Stomach (tissue), 19 donors: ENCODE measurements at places on chromosomes 4 and X. TPM values are rescaled to one million over a fixed set of nuclear protein-coding genes. Genes with fewer than 3 reads are reported as not detected.

- no peak for DNase-seq
These were observed 38.9 kb upstream of the RAP1GDS1 start for GRCh38 chr4:98222306-98222705.

- no peak for DNase-seq
These were observed 91.1 kb downstream of the RBM46 start for GRCh38 chr4:154872198-154872597.

GRCh38 chrX:155314260-155314659 is 20.2 kb downstream of the CLIC2 start:
- no peak for DNase-seq

DNA sequence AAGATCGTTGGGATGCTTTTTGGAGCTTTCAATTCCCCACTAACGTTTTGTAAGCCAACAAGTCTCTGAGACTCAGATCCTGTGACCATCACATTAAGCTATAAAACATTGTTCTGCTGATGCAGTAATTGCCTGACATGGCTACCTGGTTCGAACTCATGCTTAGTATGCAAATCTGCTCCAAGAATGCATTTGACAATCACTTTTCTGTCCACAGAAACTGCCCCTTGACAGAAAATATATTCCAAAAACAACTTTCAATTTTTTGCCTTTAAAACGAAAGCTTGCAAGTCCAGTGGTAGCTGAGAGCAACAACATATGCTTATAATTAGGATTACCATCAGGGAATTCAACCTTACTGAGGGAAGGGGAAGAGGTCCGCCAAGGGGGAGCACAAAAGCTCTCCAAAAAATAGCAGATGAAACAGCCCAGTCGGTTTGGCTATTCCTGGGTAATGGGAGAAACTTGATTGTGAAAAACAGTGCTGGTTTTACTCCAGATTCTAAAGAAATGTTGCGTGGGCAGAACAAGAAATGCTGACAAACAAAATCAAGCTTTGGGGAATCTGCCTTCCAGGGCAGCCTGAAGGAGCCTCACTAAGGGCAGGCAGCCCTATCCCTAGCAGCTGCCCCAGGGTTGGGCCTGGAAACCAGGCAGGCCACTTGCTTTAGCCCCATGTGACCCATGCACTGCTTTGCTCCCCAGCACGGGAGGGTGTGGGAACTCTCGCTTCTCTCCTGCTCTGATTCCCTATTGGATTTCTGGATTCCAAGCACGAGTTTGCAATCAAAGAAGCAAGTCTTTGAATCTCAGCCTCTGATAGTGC is 160.7 kb upstream of the LDB2 start:
- peak; percentile 67 for DNase-seq

DNA sequence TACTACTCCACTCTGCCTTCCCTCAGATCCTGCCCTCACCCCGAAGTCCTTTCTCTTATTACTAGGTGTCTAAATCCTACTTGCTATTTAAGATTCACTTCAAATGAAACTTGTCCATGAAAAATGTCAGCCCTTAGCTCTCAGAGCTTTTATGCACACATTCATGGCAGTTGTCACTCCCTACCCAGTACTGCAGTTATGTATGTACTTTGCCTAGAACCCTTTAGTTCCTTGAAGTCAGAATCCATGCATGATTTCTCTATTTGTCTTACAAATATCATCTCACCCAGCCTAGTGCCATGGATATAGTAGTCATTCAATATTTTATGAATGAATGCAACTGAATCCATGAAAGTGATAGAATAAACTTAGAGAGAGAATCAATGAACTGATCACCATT is 3.3 kb upstream of the EPGN start:
- DNase-seq: no peak

GRCh38 chr4:26185436-26185835 is 135.4 kb upstream of the RBPJ start:
- no peak for DNase-seq

- DNase-seq: no peak
These were observed 72.5 kb downstream of the FGF13 start for GRCh38 chrX:138638996-138639395.

- no peak for DNase-seq
These were observed 92.2 kb upstream of the ANXA3 start for GRCh38 chr4:78459327-78459726.

- peak; percentile 35 for DNase-seq
These were observed 704 bp downstream of the FAM3A start for GRCh38 chrX:154515090-154515965.

- peak; percentile 11 for DNase-seq
These were observed 47.6 kb upstream of the NKAP start for GRCh38 chrX:119991005-119991787.

- no peak for DNase-seq
These were observed 272.7 kb upstream of the PCDH18 start for GRCh38 chr4:137804906-137805495.

DNA sequence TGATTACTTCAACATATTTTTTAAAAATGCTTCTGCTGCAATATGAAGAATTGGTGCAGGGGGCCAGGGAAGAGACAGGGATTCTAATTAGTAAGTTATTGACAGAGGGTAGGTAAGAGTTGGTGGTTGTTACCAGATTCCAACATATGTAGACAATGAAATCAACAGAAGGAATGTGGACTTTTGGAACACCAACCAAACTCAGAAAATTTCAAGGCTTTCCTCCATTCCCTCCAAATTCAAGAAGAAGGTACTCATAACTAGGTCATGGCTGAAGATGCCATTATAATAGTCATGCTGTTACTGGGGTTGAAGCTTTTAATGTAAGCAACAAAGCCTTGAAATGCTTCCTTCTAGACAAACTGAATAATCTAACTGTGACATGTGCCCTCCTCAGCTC is 22.9 kb upstream of the CXCL13 start:
- DNase-seq: no peak

DNA sequence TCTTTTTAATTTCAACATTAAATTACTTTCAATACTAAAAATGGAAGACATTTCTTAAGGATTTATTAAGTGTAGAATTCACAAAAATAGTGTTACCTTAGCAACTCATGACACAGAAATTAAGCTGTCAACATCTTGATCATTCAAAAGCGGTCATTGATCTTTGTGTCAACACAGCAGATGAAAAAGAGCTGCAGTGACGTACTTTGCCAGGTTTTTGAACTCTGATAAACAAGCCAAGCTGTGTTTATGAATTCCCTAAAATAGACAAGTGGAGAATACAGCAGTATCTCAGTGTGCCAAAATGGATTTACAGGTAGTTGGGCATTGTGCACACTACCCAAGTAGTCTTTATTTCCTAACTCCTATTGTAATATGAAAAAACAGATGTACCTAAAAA is 1141.8 kb upstream of the PCDH7 start:
- DNase-seq: no peak

DNA sequence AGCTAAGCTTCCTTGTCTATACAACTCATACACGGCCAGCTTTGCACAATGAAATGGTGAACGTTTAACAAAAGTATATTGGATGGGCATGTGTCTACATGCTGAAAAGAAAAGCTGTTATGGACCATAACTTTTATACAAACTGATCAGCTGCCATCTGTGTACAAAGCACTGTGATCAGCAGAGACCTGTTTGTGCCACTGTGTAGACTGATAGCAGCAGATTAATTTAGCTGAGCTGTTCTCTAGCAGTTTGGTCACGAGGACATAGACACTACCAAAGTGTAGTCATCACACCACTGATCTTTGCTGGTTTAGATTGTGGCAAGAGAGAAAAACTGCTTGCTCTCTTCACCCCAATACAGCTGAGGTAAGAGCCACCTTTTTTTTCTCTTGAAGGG is 124.5 kb downstream of the RAPGEF2 start:
- DNase-seq: no peak

GRCh38 chr4:146450524-146450923 is 71.2 kb downstream of the SLC10A7 start:
- DNase-seq: no peak

HDX gene
- total RNA-seq: 1.7 TPM

ASB5 gene
- total RNA-seq: not detected

NHS gene
- total RNA-seq: 7.0 TPM

CENPVL2 gene
- not detected for total RNA-seq

CCKAR gene
- total RNA-seq: 7.6 TPM

RIPPLY1 gene
- total RNA-seq: not detected
